Epithelial cell of proximal tubule (primary cell): ENCODE measurements at places on chromosomes 1 and 21. TPM values are rescaled to one million over a fixed set of nuclear protein-coding genes. Genes with fewer than 3 reads are reported as not detected.

The C1orf115 gene
- 5.5 and 6.7 TPM in 2 replicates for total RNA-seq

The GPR25 gene
- total RNA-seq, result 0.65 TPM in 1 of 2 replicates, not detected in the other

The CATSPERE gene
- total RNA-seq, result under 0.01 and 0.07 TPM in 2 replicates

The LYPD8 gene
- total RNA-seq, result not detected in 2 replicates

The AADACL4 gene
- total RNA-seq, result not detected in 2 replicates

The SLC9C2 gene
- not detected in 2 replicates for total RNA-seq

The TEDDM1 gene
- not detected in 2 replicates for total RNA-seq

The PIK3CD gene
- 24.5 and 32.5 TPM in 2 replicates for total RNA-seq

The C1orf141 gene
- not detected in 2 replicates for total RNA-seq

The ZMYND12 gene
- total RNA-seq, result 0.22 and 0.35 TPM in 2 replicates

The LCE2A gene
- total RNA-seq, result not detected in 2 replicates

The PRELP gene
- not detected in 2 replicates for total RNA-seq

The MCOLN3 gene
- 3.1 and 3.7 TPM in 2 replicates for total RNA-seq

The FCER1G gene
- not detected in 2 replicates for total RNA-seq

The WASF2 gene
- 21.4 and 27.9 TPM in 2 replicates for total RNA-seq

The ZYG11B gene
- total RNA-seq, result 17.9 and 21.8 TPM in 2 replicates

The TMEM52 gene
- 0.75 and 5.6 TPM in 2 replicates for total RNA-seq

The LHX8 gene
- total RNA-seq, result not detected in 2 replicates

The OPN3 gene
- total RNA-seq, result 66.2 and 75.6 TPM in 2 replicates

The MAB21L3 gene
- 0.29 and 0.52 TPM in 2 replicates for total RNA-seq

The KCNJ6 gene
- total RNA-seq, result under 0.01 TPM in 2 replicates

The CHRNB2 gene
- 0.07 TPM in 1 of 2 replicates, not detected in the other for total RNA-seq

The ERICH3 gene
- 0.14 TPM in 1 of 2 replicates, not detected in the other for total RNA-seq

The MMEL1 gene
- not detected in 2 replicates for total RNA-seq

The SLC26A9 gene
- total RNA-seq, result not detected in 2 replicates

The ZNF669 gene
- total RNA-seq, result 7.9 and 11.3 TPM in 2 replicates

The TRIM17 gene
- total RNA-seq, result 1.7 and 10.4 TPM in 2 replicates

The PIK3C2B gene
- total RNA-seq, result 1.0 and 2.1 TPM in 2 replicates

The HES5 gene
- total RNA-seq, result 0.14 TPM in 1 of 2 replicates, not detected in the other
